ENCODE measurements at places on chromosomes 7 and 10.

DNA sequence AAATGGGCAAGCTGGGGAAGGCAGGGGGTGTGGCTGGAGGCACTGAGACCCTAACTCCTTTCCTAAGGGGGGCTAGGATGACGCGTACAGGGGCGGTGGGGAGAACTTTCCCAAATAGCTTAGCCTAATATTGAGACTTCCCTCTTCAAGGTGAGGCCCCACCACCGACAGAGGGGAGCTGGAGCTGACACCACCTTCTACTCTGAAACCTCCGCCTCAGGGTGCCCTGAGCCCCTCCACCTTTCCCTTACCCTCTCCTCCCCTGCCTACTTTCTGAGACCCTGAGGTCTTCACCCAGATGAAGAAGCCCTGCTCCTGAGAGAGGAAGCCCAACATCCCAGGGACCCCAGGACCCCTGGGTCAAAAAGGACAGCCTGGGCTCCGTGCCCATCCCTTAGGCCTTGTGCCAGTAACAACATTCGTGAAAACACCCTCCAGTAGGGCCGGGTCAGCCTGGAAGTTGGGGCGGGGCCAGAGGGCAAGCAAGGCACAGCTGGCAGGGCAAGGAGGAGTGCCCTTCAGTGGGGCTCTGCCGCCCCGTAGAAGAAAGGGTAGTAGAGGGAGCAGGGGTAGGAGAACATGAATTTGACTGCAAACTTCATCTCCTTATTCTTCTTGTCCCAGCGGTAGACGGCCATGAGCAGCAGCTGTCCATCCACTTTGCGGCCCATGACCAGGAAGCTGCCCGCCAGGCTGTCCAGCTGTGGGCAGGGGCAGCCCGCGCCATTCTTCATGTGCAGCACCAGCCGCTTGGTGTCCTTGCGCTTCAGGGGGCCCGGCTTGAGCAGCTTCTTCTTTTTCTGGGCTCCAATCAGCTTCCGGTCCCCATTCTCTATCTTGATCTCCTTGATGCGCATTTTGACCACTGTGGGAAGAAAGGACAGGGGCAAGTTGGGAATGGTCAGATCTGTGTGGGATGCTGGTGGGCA lies 4.5 kb downstream of the SFRP5 start:
- no peak for DNase-seq

DNA sequence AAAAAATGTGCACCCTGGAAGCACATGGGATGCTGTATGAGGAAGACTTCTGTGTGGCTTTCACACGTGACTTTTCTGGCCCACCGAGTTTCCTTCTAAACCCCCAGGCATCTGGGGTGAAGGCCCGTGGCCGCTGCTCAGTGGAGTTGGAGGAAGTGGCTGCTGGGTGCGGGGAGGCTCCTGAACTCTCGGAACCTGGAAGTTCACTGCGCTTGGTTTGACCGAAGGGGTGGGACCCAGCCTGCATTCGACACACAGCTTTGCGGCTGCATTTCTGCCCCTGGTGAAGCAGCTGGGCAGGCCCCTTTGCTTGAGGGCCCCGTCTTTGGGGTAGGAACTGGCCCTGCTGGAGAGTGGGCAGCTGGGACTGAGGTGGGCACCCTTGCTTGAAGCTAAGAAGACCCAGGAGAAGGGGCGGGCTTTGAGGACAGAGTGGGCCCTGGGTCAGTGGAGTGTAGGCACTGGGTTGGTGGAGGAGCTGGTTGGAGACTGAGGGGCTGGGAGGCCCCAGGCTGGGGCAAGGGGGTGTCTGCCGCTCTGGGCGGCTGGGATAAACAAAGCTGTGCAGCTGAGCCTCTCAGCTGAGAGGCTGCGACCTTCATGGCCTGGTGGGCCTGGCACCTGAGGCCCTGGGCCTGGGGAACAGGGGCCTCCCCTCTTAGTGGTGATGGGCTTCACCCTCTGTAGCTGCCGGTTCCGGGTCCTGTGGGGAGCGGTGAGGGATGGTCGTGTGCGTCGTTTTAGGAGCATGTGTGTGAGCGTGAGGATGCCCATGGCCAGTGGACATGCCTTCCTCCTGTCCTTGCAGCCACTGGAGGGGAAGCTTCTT lies 78.0 kb downstream of the INPP5A start:
- no peak for DNase-seq

- DNase-seq, result no peak
Observed at GRCh38 chr10:25604591-25604990, 329.4 kb upstream of the MYO3A start.

GRCh38 chr10:75379212-75379724 lies 22.3 kb downstream of the ZNF503 start:
- DNase-seq, result no peak

GRCh38 chr10:29541422-29542210 lies 93.2 kb downstream of the SVIL start:
- DNase-seq, result no peak

- DNase-seq, result no peak
Observed at GRCh38 chr10:71187600-71187999, 24.8 kb upstream of the UNC5B start.

DNA sequence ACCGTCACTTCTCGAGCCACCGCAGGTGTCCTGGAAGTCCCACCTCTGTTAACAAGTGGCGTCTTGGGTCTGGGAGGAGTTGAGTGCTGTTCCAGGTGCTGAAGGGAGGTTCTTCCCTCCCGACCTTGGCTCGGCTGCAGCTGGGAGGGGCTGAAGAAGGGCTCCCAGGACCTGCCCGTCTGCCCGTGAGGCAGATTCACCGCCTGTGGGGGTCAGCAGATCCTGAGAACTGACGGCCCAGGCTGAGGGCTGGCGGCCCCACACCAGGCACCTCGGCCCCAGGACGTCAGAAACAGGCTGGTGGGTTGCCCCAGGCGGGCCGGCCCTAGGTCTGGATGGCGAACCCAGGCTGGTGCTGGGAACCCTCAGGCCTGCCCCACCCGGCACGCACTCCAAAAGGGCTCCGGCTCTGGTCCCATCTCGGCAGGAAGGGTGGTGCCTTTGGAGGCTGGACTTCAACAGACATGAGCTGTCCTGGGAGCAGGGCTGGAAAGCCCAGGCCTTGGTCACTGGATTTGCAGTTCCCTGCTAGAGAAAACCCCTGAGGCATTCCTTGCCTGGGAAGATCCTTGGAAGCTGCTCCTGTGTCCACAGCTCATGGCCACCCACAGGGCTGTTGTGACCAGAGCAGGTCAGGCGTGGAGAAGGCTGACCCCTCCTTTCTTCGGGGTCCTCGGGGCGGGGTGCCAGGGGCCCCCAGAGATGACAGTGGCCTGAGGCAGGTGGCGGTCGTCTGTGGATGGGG lies 42.6 kb upstream of the CFAP46 start:
- DNase-seq, result no peak

DNA sequence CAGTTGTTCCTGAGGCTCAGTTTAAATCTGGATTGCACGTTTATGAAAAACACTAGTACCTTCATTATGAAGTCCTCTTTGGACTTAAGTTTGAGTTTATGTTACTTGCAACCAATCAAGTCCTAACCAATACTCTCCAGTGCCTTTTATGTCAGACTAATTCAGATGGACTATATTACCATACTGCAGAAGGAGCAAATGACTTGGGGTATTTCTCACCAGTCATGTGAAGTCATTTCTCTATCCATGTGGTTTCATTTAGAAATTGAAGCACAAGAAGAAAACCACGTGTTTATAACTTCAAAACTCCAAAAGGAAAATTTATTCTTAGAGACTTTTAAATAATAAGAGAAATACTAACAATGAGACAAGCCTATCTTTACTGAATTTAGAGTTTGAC lies 201.6 kb downstream of the MBL2 start:
- DNase-seq, result no peak

DNA sequence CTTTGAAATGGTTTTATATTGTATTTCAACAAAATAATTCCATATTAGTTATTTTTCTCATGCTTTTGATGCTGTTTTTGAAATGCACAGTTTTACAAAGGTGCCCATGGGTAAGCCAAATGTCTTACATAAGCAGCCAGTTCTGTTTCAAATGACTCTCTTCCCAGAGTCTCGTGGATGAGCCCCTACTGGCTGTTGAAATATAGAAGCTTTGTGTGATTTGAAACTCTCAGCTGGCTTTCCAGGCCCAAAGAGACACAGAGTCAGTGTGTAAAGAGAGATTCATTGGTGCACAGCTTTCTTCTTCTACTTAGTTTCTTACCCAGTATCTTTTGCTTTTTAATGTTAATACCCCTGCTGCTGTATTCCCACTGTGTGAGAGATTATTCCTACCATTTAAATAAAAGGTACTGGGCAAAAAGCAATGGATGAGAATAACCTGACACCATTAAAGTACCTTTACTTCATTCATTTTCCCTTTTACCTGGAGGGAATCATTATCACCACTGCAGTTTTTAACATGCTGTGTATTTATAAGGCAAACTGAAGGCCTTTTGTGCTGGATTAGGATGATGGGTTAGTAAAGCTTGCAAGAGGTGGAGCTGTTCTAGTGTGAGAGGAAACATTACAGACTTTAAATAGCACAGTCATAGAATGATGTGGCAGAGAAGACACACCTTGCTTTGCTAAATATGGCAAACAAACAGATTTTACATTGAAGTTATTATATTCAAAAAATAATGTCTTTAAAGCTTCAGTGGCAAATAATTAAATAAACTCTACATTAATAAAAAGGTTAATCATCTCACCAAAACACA lies 415.1 kb downstream of the THSD7A start:
- DNase-seq, result no peak

GRCh38 chr10:52170776-52171175 lies 143.3 kb upstream of the DKK1 start:
- no peak for DNase-seq

DNA sequence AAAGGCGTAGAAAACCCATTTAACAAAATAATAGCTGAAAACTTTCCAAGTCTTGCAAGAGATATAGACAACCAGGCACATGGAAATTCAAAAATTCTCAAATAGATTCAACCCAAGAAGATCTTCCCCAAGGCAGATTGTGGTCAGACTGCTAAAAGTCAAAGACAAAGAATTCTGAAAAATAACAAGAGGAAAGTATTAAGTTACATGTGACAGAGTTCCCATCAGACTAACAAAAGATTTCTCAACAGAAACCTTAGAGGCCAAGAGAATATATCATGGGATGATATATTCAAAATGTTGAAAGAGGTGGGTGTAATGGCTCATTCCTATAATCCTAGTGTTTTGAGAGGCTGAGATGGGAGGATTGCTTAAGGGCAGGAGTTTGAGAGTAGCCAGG lies 59.8 kb downstream of the TMEM178B start:
- no peak for DNase-seq

- no peak for DNase-seq
Observed at GRCh38 chr10:5951721-5952407, 25.5 kb downstream of the IL15RA start.

GRCh38 chr7:5211730-5212482 lies 21.9 kb downstream of the WIPI2 start:
- DNase-seq, result no peak

DNA sequence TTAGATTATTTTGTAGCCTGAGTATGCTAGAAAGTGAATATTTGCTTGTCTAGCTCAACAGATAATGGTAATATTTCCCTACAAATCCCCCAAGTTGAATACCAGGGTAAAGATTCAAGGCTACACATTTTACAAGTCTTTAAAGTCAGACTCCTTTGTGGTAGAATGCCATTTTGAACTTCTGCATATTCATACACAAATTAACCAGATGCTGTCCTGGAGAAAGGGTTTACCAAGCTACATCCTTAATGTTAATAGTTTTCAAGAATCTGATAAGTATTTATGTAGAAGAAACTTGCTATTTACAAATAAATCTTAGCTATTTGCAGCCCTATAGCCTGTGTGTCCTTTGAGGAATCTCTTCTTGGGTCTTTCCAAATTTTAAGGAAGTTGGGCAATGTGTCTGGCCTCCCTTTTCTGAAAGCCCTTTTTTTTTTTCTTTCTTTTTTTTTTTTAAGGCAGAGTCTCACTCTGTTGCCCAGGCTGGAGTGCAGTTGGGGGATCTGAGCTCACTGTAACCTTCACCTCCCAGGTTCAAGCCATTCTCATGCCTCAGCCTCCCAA lies 82.6 kb downstream of the CPEB3 start:
- DNase-seq, result no peak

DNA sequence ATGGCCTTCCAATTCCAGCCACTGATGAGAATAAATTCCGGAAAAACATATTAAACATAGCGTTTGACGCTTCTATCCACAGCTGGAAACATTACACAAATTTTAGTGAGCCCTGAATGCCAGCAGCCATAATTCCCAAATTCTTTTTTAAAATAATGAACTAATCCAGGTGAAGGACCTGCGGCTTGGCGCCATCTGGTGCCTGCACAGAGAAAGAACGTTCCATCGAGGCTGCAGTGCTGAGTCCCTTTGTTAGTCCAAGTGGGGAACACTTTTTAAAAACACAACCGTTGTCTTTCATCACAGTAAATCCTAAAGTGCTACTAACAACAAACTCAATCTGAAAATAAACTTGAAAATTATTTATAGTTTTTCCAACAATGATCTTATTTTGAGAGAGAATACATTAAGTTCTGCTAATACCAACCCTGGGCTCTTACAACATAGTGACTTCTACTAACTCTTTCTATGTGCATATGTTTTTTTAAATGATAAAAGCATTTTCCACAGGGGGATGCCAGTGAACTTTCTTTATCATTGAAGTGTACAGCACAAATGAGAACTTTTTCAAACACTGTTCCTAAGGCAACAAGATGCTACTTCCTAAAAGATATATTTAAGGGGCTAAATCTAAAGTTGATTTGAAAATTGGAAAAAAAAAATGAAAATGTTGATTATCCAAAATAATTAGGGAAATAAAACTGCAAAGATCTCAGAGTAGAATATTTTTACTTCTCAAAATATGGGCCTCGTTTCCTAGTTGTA lies 166.9 kb upstream of the RNF32 start:
- DNase-seq, result peak; percentile 15

DNA sequence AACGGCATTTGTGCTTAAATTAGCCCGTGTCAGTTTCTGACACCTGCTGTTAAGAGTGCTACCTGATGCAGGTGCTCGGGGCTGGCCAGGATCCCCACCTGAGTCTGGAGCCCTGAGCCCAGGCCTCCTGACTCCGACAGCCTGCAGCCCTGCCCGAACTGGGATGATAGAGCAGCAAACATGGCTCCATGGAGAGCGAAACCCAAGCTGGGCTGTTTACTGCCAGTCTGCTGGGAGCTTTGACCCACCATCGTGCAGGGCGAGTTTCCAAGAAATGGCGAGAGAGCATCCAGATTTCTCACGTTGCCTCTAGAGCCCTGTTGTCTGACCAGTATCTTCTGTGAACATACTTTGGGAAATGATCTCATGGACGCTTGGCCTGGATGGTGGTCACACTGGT lies 66.2 kb downstream of the MGMT start:
- DNase-seq, result no peak

- DNase-seq, result no peak
Observed at GRCh38 chr7:130219871-130220270, 12.2 kb downstream of the SSMEM1 start.

- DNase-seq, result no peak
Observed at GRCh38 chr7:4882169-4883032, 1.1 kb downstream of the RADIL start.

- DNase-seq, result peak; percentile 0
Observed at GRCh38 chr10:81179805-81180452, 642.2 kb downstream of the SH2D4B start.

Data from GM18507 (cell line).